ENCODE measurements at places on chromosomes 12 and 14.
A peak's percentile ranks its signal among the peaks of the same experiment; 100 is the strongest.

GRCh38 chr12:130552483-130552996, 163.6 kb downstream of the RIMBP2 start:
- DNase-seq, result no peak

DNA sequence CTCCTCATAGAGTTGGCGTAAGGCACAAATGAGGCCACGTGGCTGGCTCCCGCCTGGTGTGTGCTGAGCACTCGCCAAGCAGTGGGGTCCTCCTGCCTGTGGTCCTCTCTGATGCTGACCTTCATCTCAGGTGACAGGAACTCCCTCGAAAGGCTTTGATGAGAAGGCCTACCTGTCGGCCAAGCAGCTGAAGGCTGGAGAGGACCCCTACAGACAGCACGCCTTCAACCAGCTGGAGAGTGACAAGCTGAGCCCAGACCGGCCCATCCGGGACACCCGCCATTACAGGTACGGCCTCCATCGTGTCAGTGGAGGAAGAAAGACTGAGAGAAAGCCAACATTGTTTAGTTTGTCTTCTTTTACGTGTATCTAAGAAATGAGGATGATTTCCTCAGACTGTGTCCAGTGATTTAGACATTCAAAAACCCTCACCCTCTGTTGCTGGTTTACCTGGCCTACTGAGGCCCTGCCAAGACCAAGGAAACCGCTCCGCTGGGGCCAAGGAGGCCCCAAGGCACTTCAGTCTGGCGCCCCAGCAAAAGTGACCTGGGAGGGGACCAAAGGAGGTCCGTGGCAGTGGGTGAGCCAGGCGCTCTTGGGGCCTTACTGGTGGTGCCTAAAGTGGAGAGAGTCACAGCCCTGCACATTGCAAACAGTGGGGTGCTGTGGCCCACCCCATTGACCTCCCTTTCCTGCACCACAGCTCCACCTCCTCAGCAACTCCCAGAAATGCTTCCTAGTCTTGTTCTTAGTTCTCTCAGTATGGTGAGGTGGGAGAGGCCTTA, 60.8 kb downstream of the GALNT16 start:
- no peak for DNase-seq

DNA sequence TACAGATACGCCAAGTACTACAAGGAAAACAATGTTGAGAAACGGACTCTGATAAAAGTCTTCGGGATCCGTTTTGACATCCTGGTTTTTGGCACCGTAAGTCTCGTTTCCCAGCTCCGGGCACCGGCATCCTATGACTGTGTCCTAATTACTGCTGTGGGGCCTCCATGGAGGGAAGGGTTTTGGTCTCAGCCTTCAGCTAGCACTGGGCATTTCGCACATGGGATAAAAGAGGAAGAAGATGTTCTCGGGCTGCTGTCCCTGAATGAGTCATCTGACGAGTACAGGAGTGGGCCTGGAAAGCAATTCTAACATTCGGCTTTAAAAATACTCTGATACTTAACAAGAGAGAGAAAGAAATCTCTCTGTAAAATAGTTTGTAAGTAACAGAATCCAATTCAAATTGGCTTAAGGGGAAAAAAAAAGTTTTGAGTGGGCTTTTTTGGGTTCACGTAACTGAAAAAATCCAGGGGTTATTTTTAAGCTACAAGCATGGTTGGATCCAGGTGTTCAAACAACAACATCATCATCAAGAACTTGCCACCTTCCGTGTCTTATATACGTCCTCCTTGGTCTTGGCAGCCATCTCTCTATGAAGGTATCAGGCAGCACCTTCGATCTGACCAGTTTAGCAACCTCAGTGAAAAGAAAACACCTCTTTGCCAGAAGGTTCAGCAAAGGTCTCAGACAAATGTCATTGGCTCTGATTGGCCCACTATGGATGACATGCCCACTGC, 34.4 kb upstream of the P2RX4 start:
- no peak for DNase-seq

DNA sequence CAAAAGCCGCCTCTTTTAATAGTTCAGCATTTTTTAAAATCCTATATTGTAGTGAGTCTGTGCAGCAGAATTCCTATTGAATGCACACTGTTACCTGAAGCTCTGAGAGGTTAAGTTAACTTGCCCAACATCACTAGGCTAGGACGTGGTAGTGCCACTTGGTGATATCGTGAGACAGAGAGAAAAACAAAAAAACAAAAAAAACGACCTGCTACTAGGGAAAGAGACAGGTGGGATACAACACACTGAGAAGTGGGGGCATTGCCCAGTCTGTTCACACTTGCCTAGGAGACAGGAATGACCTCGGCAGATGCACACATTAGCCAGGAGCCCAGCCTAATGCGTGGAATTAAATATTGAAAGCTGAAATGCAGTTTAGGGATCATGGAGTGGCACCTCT, 129.7 kb upstream of the CCND2 start:
- DNase-seq, result no peak

DNA sequence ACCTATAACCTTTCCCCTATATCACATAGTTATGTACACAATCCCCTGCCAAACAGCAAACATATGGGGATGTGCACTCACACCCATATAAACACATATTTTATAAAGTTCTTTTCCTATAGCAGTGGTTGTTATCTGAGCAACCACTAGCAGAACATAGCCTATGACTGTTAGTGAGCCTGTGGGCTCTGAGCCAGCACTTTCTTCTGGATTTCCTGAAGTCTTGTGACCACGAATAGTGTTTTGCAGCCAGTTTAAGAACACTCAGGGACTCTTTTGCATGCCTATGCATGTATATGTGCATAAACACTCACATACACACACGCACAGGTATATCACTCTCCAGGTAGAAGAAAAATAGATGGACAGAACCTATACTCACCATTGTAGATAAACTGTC, 17.1 kb downstream of the TESPA1 start:
- DNase-seq, result peak; percentile 71

DNA sequence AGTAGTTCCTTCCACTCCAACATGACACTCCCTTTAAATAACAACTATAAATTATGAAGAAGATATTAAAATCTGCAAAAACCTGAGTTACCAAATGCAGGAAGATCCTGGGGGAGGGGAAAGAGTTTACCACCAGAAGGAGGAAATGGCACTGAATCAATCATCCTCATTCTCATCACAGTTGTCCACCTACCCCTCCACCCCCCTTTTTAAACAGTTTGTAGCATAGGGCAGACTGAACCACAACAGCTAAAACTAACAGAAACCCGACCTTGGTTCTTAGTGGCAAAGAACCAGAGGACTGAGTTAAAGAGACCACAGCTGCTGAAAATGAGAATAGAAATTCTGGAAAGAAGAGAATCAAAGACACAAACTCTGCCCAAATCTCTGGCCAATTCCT, 189.5 kb downstream of the MED13L start:
- no peak for DNase-seq

GRCh38 chr12:2944401-2945047, 14.7 kb upstream of the TEAD4 start:
- DNase-seq, result peak; percentile 69

DNA sequence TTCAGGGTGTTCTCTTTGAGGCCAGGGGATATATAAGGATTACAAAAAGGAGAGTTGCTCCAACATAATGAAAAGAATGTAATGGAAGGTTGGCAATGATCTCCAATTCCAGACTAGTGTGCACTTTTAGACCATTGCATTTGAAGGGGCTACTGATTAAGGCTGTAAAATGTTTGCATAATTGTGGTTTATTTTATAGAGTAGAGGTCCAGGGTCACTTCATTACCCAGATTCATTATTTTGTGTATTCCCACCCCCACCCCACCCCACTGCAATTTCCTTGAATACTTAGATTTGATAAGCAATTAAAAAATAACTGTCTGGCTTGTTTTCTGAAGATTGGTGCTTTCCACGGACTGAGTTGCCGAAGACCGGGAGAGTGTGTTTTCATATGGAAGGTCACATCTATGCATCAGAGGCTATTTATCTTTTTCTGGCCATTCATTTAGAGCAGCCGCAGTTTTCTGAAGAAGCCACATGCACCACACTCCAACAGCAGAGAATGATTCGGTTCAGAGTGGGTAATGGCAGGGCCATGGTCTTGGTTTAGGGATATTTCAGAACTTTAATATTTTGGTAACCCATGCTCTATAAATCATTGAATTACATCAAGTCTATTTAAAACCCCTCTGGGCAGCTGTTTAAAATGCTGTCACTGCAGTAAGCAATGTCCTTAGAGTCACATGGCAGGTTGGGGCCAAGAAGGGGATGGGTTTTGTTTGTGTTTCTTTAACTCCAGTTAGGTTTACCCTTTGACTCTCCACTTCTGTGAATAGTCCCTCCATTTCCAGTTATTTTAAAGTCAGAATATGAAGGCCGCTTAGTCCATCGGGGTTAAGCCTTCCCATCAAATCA, 94.6 kb downstream of the TMEM30B start:
- DNase-seq, result no peak

GRCh38 chr12:112105891-112106290, 2.7 kb downstream of the NAA25 start:
- no peak for DNase-seq

DNA sequence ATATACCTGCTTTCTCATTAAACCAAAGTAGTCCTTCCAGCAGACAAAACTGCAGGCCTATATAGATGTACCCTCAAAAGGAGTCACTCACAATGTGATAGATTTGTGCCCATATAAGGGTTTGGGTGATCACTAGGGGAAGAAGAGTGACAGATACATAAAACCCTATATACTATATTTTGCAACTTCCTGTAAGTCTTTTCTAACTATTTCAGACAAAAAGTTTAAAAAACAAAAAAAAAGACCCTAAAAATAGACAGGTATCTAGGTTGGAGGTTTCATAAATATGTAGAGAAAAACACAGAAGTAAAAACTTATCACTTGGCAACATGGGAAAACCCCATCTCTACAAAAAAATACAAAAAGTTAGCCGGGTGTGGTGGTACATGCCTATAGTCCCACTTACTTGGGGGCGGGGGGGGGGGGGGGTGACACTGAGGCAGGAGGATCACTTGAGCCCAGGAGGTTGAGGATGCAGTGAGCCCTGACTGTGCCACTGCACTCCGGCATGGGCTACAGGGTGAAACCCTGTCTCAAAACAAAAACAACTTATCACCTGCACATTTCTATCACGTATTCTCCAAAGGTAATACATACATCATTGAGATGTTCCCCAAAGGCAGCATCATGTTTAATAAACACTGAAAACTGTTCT, 2.9 kb downstream of the VCPKMT start:
- no peak for DNase-seq

DNA sequence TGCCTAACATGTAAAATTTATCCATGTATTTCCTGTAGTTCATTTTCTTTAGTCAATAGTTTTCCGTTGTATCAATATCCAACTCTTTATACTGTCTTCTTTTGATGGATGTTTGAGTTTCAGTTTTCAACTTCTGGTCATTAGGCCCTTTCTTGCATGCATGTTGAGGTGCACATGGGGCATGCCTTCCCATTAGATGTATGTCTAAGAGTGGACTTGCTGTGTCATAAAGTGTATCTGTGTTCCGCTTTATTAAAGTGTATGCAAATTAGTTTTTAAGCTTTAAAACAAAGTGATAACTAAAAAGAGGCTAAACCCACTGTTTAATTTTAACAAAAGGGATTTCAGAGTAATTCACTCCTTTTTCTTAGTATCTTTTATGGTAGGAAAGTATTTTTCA, 441.1 kb downstream of the PCNX1 start:
- DNase-seq, result no peak

DNA sequence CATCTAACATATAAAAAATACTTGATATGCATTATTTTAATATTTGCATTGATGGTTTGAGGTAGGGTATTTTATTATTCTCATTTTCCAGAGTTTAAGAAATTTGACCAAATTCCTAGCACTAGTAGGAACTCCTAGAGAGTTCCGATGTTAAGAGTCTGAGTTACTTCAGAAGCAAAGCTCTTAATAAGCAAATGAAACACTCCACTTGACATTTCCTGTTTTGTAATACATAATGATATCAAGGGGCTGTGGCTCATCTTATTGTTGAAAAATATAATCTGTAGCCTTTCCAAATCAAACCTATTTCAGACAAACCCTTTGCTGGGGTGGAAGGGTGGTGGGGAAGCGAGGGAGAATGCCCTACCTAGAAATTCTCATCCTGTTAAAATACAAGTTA, 355.5 kb downstream of the DIO2 start:
- no peak for DNase-seq

- DNase-seq, result no peak
Observed at GRCh38 chr14:101239065-101239464, 322.2 kb upstream of the DIO3 start.

DNA sequence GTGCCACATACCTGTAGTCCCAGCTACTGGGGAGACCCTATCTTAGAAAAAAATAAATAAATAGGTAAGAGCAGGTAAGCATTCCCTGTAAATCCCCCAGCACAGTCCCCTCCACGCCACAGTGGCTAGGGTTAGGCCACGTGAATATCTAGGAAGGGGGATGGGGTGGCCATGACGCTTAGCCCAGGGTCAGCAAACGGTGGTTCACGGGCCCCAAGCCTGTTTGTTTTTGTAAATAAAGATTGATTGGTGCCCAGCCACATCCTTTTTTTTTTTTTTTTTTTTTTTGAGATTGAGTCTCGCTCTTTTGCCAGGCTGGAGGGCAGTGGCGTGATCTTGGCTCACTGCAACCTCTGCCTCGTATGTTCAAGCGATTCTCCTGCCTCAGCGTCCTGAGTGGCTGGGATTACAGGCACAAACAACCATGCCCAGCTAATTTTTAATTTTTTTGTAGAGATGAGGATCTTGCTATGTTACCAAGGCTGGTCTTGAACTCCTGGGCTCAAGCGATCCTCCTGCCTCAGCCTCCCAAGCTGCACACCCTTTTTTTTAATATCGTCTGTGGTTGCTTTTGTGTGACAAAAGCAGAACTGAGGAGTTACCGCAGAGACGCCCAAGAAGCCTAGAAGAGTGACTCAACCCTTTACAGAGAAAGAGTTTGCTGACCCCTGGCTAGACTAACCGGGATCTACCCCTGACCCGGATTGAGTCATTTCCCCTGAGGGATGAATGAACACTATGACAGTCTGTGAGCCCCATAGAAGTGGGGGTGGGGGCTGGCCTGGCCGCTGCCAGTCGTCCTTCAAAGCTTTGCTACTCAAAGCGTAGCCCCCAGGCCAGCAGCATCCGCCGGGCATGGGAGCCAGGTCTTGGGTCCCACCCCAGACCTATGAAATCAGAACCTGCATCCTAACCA, 113.7 kb upstream of the NCOR2 start:
- DNase-seq, result peak; percentile 45

DNA sequence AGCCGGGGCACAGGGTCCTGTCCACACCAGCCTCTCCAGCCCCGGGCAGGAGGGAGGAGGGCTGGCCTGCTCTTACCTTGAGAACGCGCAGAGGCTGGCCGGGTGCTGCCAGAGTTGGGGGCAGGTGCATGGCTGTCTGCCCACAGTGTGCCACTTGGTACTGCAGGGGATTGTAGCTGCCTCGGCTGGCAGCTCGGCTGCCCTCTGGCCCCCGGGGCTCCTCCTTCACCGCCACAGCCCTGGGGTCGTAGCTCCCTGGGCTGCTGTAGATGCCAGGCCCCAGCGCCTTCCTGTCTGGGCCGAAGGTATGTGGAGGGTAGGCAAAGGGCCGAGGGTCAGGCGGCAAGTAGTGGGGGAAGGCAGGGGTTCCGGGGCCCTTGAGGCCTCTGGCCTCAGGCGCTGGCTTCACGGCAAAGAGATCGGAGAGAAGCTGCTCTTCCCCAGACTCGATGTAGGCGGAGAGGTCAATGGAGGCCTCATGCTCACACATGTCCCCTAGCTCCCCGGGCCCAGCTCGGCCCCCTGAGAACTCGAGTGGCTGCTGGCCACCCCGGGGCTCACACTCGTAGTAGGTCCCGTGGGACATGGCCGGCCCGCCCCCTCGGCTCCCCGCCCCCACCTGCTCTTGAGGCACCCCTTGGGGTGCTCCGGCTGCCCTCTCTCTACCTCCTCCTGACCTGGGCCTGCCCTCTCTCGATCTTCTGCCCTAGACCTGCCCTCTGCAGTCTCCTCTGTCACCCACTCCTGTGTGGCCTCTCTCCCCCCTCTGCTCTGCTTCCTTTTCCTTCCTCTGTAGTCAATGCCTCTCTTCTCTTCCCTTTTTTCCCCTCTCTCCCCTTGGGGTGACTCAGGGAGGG, at the start of gene CEBPE:
Gene CEBPE (minus strand): TSS at position 750 of the 857 bp plus-strand sequence. CDS start 164 bp downstream, at position 586.
- DNase-seq, result no peak

All from erythroblast (primary cell).